Stomach (tissue), 19 donors: ENCODE measurements at places on chromosomes 11 and 22. TPM values are rescaled to one million over a fixed set of nuclear protein-coding genes. Genes with fewer than 3 reads are reported as not detected.

ST14 gene
- 104 TPM for total RNA-seq

TRABD gene
- total RNA-seq = 245 TPM

ACTN3 gene
- total RNA-seq = not detected

NAALAD2 gene
- total RNA-seq = 0.89 TPM

PARVB gene
- 19.6 TPM for total RNA-seq

FIBIN gene
- total RNA-seq = 4.5 TPM

ESAM gene
- total RNA-seq = 7.0 TPM

SLC37A4 gene
- total RNA-seq = 20.1 TPM

RFPL2 gene
- not detected for total RNA-seq

DTX4 gene
- total RNA-seq = 19.7 TPM
